ENCODE measurements at places on chromosomes 3 and 15.

DNA sequence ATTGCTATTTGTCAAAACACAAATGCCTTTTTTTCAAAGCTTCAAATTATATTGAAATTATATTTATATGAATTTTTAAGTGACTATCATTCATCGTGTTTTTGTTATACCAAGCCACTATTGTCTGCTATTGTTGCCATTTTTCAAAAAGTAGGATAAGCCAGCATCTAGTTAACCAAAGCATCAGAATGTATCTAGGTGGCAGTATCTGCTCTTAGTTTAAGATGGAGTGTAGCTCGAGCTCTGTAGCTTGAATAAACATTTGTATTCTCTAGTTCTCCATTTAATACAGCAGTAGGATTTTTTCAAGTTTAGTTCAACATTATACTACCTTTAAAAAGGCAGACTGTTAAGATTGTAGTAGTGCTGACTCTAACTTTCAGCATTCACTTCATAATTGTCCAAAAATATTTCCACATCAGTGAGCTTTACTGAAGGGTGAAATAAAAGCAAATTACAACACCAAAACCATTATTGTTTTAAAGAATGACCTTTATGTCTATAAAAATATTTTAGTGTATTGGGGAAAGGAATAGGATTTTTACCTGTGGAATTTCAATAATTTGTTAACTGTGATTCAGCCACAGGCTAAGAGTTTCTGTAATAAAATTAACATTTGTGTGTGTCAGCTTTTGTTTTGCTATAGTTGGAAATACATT is 19.6 kb upstream of the C15orf61 start:
- no peak for DNase-seq

- DNase-seq = no peak
Measured at GRCh38 chr15:60975952-60976351, 253.2 kb downstream of the RORA start.

GRCh38 chr3:115251509-115251908 is 104.4 kb upstream of the ZBTB20 start:
- DNase-seq = no peak

GRCh38 chr3:190101320-190102011 is 19.2 kb downstream of the P3H2 start:
- DNase-seq = no peak

- no peak for DNase-seq
Measured at GRCh38 chr3:36480911-36481648, 100.8 kb downstream of the STAC start.

GRCh38 chr3:187319699-187320302 is 28.3 kb upstream of the MASP1 start:
- peak; percentile 30 for DNase-seq

DNA sequence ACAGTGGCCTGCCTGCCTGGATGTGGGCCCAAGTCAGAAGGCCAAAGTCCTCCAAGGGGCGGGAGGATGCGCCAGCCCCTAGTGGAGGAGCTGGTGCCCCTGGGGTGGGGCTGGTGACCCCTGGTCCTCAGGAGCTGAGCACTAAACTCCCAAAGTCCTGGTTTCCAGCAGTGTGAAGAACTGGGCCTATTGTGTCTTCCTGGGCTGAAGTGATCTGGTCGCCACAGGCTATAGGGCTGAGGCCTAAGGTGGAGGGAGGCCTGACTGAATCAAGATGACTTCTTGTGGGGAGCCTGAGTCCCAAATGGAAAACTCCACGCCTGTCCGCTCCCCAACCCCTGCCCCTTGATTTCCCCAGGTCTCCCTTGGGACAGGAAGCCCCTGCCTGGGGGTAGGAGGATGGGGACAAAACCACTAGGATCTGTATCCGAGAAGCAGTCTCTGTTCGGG is 753 bp upstream of the FES start:
- no peak for DNase-seq

GRCh38 chr3:127417709-127418559 is 130.1 kb upstream of the PRR20G start:
- DNase-seq = no peak

Measured in NCI-H1436 treated with DMSO at 0.1 percent for 48 hours (cell line).